ENCODE measurements at places on chromosomes 1 and 21.

GRCh38 chr1:231421546-231421970, 529 bp downstream of the EGLN1 start:
- DNase-seq, result peak; percentile 13

- DNase-seq, result no peak
Observed at GRCh38 chr1:43048601-43049011, 89.9 kb upstream of the SLC2A1 start.

DNA sequence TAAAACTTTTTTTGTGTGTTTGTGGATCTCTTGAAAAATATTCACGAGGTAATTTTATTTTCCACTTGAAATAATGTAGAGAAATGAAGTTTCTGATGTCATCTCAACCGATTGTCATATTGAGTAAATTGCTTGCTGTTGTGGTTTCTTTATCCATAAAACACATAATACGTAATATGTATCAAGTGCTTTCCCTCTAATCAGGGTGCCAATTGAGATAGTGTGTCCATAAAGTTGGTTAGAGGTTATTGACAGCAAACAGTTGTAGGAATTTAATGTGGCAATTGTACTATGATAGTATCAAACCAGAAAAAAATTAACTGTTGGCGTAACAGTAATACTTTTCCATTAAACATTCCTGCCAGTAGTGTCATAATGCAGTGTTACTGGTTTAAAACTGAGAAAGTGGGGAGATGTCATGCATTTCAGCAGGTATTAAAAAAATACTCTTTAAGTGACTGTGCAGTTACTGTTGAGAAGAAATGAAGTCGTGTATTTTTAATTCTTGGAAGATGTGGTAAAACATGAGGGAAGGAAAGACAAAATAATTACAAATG, 38.3 kb downstream of the USP25 start:
- DNase-seq, result no peak

- no peak for DNase-seq
Observed at GRCh38 chr1:113779542-113779941, 20.3 kb upstream of the PHTF1 start.

GRCh38 chr1:193141804-193142203, 20.0 kb downstream of the CDC73 start:
- DNase-seq, result no peak

DNA sequence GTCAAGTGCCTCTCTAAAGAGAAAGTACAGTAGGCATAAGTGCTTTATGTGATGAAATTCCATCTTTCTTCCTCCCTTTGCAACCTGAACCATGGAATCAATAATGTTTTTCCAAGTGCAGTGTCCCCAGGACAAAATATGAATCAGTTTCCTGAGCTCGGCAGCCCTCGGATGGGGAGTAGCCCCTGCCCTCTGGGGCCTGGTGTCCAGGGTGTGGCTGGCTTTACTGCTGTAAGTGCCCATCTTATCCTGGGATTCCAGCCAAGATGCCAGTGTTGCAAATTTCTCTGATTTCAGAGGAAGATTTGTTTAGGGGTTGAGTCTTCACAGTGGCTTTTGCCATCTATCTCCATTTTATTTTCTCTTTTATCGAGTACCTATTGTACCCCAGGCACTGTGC, 40.5 kb upstream of the SRP9 start:
- DNase-seq, result no peak

DNA sequence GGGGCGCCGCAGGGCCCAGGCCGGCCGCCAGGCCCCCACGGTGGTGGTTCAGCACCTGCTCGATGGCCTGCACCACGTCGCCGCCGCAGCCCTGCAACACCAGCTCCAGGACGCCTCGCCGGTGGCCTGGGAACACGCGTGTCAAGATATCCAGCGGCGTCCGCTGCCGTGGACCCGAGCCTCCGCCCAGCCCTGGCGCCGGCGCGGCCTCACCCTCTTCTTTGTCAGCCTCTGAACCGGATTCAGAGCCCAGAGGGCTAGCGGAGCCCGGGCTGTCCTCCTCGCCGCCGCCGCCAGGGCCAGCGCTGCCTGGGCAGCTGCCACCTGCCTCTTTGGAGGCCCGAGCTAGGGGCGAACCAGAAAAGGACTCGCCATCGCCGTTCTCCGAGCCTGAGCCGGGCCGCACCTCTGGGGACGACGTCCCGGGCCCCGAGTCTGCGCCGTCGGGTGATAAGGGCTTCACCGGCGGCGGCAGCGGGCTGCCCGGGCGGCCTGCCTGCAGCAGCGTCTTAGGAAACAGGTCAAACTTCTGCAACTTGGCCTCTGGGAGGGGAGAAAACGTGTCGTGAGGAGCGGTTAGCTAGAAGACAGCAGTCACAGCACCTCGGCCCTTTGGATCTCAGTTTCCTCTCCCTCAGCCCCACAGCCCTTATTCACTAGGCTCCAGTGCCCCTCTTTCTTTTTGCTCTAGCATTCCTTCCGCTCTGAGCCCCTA, 3.9 kb downstream of the DMRTA2 start:
- DNase-seq, result no peak

- DNase-seq, result no peak
Observed at GRCh38 chr1:211713231-211713630, 37.8 kb upstream of the NEK2 start.

GRCh38 chr1:983798-984475, 2.0 kb upstream of the PERM1 start:
- peak; percentile 73 for DNase-seq

DNA sequence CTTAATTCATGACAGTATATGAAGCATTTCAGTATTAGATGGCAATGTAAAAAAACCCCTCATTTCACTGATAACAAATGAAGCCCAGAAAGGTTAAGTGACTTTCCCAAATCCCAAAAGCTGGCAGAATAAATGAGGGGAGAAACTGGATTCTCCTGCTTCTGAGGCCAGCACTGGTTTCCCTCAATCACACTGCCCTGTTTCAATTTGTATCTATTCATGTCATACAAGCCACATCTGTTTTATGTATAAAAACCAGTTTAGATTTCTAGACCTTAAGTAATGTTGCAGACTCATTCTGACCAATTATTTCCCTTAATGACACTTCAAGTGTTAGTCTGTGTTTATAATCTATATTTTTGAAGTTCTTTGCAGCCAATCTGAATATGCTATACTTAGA, 16.8 kb downstream of the PLPPR4 start:
- DNase-seq, result no peak

DNA sequence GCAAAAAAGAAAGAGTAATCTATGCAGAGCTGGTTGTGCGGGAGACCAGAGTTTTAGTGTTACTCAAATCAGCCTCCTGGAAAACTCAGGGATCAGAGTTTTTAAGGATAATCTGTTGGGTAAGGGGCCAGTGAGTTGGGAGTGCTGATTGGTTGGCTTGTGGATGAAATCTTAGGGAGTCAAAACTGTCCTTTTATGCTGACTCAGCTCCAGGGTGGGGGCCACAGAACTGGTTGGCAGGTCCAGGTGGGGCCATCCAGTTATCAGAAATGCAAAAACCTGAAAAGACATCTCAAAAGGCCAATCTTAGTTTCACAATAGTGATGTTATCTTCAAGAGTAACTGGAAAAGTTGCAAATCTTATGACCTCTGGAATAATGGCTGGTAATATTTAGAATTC, 3.3 kb downstream of the EXTL2 start:
- no peak for DNase-seq

GRCh38 chr1:85065550-85065949, 17.2 kb upstream of the MCOLN3 start:
- no peak for DNase-seq

DNA sequence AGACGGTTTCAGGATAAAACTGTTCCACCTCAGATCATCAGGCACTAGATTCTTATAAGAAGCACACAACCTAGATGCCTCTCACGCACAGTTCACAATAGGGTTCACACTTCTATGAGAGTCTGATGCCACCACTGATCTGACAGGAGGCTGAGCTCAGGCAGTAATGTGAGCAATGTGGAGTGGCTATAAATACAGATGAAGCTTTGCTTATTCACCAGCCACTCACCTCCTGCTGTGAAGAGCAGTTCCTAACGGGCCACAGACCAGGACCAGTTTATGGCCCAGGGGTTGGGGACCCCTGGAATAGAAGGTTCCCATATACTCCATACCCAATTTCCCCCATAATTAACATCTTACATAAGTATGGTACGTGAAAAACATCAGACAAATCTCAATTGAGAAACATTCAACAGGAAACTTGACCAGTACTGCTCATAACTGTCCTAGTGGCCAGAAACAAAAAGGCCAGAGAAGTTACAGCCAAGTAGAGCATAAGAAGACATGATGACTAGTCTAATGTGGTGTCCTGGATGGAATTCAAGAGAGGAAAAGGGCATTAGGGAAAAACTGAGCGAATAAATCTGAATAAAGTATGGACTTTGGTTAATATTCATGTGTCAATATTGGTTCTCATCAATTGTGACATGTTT, 24.7 kb upstream of the IGSF5 start:
- peak; percentile 14 for DNase-seq

GRCh38 chr21:31409831-31410487, 65.9 kb upstream of the TIAM1 start:
- no peak for DNase-seq

GRCh38 chr1:239361403-239361802, 25.0 kb upstream of the CHRM3 start:
- peak; percentile 22 for DNase-seq

DNA sequence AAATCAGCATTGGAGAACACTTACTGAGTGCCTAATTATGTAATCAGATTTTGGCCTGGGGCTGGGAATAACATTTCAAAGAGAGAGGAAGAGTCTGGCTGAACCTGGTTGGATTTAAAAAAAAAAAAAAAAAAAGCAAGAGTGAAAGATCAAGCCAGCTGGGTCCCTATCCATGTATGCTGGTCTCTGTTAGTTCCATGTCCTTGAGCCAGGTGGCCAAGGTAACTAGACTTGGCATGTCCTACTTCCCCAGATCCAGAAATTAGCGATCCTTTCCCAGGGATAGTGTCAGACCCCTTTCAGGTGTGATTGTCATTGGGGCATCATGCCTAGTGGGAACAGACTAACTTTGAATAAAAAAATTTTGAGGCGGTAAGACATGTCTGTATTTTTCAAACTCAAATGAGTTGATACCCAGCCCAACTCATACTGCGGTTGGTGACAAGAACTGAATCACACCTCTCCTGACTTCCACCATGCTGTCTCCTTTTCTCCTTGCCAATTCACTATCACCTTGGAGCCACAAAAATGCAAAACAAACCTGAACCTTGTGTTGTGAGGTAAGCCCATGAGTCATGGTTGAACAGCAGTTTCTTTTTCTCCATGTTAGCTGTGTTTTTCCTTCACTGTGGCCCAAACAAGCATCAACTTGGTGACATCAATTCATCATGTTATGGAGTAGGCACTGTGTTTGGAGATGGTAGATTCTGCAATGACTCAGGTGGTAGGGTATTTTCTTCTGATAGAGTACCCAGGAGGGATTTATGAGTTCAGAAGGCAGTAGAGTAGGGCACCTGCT, 24.5 kb upstream of the PPP2R5A start:
- no peak for DNase-seq

GRCh38 chr1:193520472-193520871, 334.1 kb upstream of the B3GALT2 start:
- DNase-seq, result no peak

GRCh38 chr1:20928146-20928545, 141.0 kb upstream of the HP1BP3 start:
- DNase-seq, result no peak

GRCh38 chr1:239952348-239953308, 139.1 kb upstream of the FMN2 start:
- DNase-seq, result peak; percentile 17

- DNase-seq, result peak; percentile 32
Observed at GRCh38 chr1:174883409-174883808, 116.3 kb upstream of the CACYBP start.

GRCh38 chr1:158943059-158943458, 11.7 kb downstream of the PYHIN1 start:
- DNase-seq, result no peak

- DNase-seq, result no peak
Observed at GRCh38 chr1:204192046-204192445, 4.2 kb downstream of the KISS1 start.

DNA sequence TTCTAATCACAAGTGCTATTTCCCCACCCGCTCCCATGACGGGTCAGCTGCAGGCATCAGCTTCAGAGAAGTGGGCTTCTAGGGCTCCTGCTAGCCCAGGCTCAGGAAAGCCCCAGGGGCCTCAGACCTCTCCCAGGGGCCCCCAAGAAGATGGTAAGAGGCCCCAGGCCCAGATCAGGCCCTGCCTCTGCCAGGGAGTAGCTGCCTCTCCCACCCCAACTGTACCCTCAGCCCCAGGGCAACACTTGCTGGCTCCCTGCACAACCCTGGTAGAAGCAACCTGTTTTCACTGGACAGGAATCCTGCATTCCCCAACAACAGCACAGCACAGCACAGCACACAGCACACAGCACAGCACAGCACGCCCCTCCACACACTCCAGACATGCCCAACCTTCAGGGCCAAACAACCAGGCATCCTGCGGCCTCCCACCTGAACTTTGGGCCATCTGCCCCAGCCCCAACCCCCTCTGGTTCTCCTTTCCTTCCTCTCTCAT, 6.5 kb downstream of the BLACAT1 start:
- DNase-seq, result no peak

GRCh38 chr1:237927198-237927597, 36.5 kb upstream of the ZP4 start:
- no peak for DNase-seq

GRCh38 chr1:210883821-210884220, 250.1 kb downstream of the KCNH1 start:
- peak; percentile 55 for DNase-seq

GRCh38 chr1:89277725-89278124, 5.1 kb upstream of the GBP5 start:
- DNase-seq, result no peak

DNA sequence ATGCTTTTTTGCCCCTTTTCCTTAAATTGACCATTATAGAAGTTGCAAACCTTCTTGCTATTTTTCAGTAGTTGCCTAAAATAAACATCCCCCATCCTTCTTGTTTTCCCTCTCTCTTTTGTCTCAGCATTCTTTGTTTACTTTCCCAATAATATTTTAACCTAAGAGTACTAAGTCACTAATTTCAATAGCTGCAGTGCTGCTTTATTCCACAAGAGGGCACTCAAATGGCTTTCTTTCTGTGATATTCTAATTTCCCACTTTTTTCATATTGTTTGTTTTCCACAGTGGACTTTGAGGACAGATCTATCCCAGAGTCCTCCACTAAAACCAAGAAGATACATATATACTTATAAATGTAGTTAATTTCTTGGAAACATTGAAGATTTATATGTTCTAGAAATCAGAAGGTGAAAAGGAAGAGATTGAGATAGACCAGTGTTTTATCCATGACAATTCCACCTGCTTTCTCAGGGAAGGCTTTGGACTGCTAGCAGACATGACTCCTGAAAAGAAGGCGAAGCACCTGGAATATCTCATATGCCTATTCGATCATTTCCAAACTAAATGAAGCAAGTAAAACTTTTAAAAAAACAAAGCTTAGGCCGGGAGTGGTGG, 104.8 kb upstream of the GRIK1 start:
- DNase-seq, result peak; percentile 13

- DNase-seq, result no peak
Observed at GRCh38 chr21:33481314-33481943, 1.7 kb upstream of the TMEM50B start.

DNA sequence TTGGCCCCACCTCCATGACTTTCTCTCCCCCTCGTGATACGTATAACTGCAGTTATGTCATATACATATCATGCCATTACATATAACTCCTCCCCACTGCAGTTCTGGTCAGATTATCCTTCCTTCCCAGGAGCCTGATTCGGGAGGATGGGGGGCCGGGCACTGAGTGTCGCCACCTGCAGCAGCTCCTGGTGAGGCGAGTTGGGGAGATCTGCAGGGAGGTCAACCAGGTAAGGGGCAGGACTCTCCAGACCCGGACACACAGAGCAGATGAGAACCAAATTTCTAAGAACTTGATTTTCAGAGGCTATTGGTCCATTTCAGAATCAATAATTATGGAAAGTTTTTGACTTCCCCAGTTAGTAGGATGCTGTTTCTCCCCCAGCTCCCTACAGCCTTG, 19.5 kb downstream of the HYI start:
- DNase-seq, result no peak

- DNase-seq, result no peak
Observed at GRCh38 chr1:198019126-198019525, 102.0 kb downstream of the LHX9 start.
